SJCRH30 (cell line): ENCODE measurements at places on chromosomes 16 and 17.

DNA sequence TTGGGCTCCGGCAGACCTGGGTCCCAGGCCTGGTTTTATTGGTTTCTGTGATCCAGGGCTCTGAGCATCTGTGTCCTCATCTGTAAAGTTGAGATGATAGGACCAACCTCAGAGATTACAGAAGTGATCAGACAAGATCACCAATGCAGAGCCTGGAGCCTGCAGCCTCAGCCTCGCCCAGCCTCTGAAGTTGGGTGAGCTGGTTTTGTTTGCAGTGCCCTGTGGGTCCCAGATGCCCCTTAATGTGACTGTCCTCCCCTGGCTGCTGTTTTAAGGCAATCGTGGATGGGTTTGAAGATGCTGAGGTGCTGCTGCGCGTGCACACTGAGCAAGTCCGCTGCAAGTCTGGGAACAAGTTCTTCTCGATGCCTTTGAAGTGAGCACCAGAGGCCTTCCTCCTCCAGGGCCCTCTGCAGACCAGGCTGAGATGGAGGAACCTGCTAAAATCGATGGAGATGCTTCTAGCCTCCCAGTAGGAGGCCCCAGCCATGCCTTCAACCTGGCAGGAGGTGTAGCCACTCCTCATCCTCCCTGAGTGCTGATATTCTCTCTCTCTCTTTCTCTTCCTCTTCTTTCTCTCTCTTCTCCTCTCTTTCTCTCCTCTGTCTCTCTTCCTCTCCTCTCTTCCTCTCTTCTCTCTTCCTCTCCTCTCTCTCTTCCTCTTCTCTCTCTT, 5.6 kb upstream of the MMP15 start:
- DNase-seq: no peak

DNA sequence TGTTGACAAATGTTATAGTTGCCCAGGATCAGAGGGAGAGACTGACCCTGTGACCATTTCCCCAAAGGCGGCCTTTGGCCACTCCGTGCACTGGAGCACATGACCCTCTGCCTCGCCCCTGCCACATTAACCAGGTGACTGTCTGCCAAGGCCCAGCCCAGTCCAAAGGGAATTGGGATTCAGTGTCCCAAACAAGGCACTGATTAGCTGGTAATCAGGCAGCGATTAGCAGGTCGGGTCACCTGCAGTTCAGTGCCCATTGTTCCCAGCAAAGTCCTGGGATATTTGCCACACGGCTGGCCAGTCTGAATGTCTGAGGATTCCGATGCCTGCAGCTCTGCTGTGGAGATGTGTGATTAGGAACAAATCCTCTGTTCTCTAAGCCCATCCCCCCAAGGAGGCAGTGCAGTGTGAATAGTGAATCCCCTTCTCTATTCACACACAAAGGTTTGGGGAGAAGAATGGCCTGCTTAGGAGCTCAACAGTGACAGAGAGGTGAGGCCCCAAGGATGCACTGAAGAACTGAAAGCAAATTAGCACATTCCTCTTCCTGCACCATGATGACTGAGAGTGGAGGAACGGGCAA, 123.1 kb upstream of the MAF start:
- DNase-seq: no peak

DNA sequence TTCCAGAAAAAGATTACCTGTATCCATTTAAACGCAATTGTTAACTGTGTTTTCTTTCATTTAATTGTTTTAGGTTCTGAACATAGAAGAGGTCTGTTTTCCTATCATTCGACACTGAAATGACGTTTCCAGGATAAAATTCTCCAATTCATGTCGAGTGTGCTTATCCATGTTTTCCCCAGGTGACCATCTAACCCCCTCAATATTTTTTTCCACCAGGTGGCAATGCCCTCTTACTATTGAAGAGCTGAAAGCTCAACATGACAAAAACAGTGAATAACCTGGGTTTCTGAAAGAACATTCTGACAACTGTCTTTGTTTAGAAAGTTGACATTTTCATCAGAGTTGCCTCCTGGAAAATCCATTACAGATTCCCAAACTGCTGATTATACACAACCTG, 948.7 kb downstream of the KCNJ2 start:
- DNase-seq: peak; percentile 24

DNA sequence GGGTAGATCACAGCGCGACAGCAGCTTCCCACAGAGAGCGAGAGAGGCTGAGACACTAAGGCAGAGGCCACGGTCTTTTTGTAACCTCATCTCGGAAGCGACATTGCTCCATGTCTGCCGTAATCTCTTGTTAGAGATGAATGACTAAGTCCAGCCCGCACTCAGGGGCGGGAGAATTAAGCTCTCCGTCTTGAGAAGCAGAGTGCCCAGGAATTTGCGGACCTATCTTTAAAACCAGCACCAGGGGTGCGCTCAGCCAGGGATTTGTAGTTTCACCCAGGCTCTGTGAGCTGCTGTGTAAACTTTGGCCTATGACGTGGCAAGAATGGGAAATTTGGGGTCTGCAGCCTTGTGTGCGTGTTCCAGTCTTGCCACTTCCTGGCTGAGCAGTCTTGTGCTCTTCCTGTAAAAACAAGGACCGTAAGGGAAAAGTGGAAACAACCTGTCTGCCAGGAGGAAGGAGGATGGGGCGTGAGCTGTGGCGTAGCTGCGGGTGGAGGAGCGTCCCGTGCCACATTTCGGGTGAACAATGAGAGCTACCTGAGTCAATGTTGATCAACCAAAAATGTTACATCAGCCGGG, 16.0 kb upstream of the JPH3 start:
- no peak for DNase-seq

GRCh38 chr16:83717814-83718213, 90.0 kb upstream of the HSBP1 start:
- peak; percentile 86 for DNase-seq
